ENCODE measurements at places on chromosomes 11 and 22. TPM values are rescaled to one million over a fixed set of nuclear protein-coding genes. Genes with fewer than 3 reads are reported as not detected.

ARHGAP8 gene
- total RNA-seq, result 8.9 TPM

CLCF1 gene
- total RNA-seq, result 1.6 TPM

PATE2 gene
- total RNA-seq, result not detected

MAP6 gene
- total RNA-seq, result 0.32 TPM

TYR gene
- not detected for total RNA-seq

ADM2 gene
- 11.7 TPM for total RNA-seq

TBCEL gene
- 5.9 TPM for total RNA-seq

TSPAN18 gene
- 2.3 TPM for total RNA-seq

LRP5 gene
- total RNA-seq, result 15.9 TPM

RAB36 gene
- 4.1 TPM for total RNA-seq

GGT1 gene
- 2.9 TPM for total RNA-seq

All from esophagus mucosa (tissue), 1 donor.